ENCODE measurements at places on chromosomes 2 and 18.

- DNase-seq = no peak
Observed at GRCh38 chr2:240126731-240127130, 9.4 kb downstream of the COPS9 start.

GRCh38 chr2:151886241-151886640, 58.0 kb upstream of the ARL5A start:
- no peak for DNase-seq

DNA sequence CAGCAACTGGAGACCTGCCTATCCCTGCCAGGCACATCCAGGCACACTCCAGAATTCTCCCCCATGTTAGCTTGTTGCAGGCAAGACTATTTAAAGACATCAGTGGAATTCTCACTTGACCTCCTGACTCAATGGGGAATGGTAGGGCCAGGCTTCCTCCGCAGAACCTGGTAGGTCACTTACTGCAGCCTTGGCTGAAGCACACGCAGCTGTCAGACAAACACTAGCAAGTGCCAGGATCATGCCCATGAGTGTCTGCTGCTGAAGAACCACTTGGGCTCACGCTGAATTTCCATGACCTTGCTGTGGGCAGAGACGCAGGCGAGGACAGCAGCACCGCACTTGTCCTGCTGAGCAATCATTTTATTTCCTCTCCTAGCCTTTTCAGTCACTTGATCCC, 3.2 kb downstream of the LRRC30 start:
- no peak for DNase-seq

DNA sequence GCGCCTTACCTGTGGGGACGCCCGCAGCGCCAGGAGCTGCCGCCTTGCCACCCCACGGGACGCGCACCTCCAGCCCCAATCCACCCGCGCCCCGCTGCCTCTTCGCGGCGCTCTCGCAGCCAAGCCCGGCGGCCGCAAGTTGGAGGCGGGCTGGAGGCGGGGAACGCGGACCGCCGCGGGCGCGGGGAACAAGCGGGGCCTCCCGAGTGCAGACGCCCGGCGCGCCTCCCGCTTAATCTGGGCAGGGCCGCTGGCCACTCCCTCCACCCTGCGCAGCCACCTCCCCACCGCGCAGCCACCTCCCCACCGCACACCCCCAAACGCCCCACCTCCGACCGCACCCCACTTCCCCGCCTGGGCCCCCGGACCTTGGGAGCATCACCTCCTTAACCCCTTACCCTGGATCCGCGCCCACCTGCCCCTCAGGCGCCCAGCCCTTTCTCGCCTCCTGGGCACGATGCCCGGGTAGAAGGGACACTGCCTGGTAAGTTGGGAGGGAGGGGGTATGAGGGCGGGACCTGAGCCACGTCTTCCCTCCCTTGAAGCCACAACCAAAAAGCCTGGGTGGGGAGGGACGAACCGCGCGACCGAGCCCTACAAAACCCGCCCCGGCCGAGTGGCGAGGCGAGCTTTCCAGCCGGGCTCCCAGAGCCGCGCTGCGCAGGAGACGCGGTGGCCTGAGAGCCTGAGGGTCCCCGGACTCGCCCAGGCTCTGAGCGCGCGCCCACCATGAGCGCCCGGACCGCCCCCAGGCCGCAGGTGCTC, at the start of the genes COL4A3 and COL4A4:
COL4A3 (plus strand) TSS at position 627 of the 765 bp plus-strand sequence; CDS start at position 730, 103 bp downstream.
COL4A4 (minus strand) TSS at position 208 of the 765 bp plus-strand sequence. CDS start 16,722 bp downstream, outside the sequence.
- DNase-seq = no peak

GRCh38 chr2:66700677-66701066, 265.7 kb downstream of the MEIS1 start:
- no peak for DNase-seq

DNA sequence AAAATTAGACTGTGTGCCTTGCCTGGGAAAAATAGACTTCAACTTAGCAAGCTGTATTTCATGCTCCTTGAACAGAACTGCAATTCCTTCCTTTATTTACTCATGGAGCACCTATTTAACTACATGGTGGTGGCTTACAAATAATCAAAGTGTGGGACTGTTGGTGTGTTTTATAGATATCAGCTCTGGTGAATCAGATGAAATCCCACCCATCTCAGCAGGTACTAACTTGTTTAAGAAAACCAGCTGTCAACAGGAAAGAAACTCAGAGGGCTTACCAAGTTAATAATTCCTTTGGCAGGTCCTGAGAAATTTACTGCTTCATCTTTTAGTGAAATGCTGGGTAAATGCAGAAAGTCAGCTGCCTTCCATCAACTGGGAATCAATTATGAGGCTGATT, 830.6 kb downstream of the SLC4A3 start:
- no peak for DNase-seq

- no peak for DNase-seq
Observed at GRCh38 chr2:84492571-84492970, 23.7 kb upstream of the DNAH6 start.

GRCh38 chr2:191917430-191917881, 70.6 kb upstream of the CAVIN2 start:
- no peak for DNase-seq

DNA sequence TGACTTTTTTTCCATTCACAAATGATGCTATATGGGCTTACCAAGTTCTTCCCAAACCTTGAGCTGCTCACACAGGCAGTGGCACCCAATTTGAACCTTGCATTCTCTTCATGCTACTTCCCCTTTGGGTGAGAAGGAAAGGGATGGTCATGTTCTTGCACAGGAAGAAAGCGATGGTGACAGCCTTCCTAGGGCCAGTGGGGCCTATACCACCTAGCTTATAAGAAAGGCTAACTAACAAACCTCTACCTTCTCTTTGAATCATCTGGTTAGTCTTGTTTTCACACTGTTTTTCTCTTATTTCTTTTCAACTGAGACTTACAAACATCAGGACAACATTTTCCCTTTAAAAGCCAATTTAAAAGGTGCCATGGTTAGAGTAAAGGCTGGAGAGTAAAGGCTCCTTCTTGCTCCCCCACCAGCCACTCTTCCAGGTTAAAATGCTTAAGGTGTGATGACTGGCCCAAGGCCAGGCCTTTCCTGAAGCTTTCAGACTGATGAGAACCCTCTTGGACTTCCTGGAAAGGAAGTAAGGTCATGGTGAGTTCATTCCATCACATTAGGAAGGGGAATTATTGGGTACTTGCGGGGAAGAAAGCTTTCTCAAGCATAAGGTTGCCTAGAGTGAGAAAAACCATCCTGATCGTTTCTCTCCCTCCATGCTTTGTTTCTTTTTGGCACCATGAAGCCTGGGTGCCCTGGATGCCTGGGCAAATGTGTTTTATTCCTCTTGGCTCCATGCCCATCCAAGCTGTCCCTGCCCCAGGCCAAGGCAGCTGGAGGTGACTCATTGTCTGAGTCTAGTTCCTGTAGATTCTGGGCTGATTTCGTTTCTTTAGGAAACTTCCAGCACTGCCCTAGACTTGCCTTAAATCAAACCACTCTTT, 41.4 kb upstream of the ITGB6 start:
- no peak for DNase-seq

DNA sequence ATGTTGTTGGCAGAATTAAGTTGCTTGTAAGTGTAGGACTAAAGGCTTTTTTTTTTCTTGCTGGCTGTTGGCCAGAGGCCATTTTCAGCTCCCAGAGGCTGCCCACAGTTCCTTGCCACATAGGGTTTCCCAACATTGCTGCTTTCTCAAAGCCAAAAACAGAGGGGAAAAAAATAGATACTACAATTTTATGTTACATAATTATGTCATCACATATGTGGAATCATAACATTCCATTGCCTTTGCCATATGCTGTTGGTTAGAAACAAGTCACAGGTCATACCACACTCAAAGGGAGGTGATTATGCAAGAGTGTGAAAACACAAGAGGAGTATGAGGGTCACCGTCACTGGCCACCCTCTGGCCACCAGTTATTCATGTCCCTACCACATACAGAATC, 154.5 kb downstream of the RTN4 start:
- no peak for DNase-seq

DNA sequence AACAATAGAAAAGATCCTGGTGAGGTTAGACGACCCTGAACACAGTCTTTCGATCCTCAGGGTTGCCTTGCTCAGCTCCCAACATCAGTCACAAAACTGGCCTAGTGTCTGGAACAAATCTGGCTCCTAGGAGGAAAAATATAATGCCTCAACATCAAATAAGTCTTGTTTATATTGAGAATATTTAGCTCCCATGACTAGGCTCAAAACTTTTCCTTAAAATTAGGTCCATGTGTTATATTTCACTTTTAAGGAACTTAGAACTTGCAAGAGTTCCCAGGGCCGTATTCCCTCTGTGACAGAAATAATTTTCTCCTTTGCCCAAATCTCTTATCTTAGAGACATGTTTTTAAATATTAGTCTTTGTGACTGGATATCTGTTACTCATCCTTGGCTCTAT, 819.7 kb upstream of the ZEB2 start:
- DNase-seq = no peak

- no peak for DNase-seq
Observed at GRCh38 chr2:232576995-232577394, 26.5 kb downstream of the EIF4E2 start.

- DNase-seq = no peak
Observed at GRCh38 chr2:237170020-237170419, 84.3 kb downstream of the COPS8 start.
